ENCODE measurements at places on chromosomes 11 and 22. TPM values are rescaled to one million over a fixed set of nuclear protein-coding genes. Genes with fewer than 3 reads are reported as not detected.

MN1 gene
- 4.6 TPM for total RNA-seq

NOX4 gene
- total RNA-seq, result 0.26 TPM

TSSK2 gene
- not detected for total RNA-seq

NLRP10 gene
- total RNA-seq, result 0.09 TPM

SPCS2 gene
- 24.0 TPM for total RNA-seq

SBF1 gene
- 79.3 TPM for total RNA-seq

POU2AF3 gene
- total RNA-seq, result 0.26 TPM

PRODH gene
- under 0.01 TPM for total RNA-seq

TIRAP gene
- total RNA-seq, result 3.2 TPM

XRCC6 gene
- total RNA-seq, result 251 TPM

SMPD1 gene
- 40.0 TPM for total RNA-seq

MRGPRD gene
- not detected for total RNA-seq

MAPK12 gene
- total RNA-seq, result 26.6 TPM

SLC22A6 gene
- total RNA-seq, result not detected

TTLL12 gene
- total RNA-seq, result 11.5 TPM

KCNC1 gene
- total RNA-seq, result not detected

GAS2 gene
- total RNA-seq, result 0.63 TPM

KCNJ11 gene
- total RNA-seq, result not detected

EXPH5 gene
- total RNA-seq, result 1.5 TPM

DUSP8 gene
- 0.09 TPM for total RNA-seq

OR52E8 gene
- total RNA-seq, result not detected

OLFML1 gene
- 16.4 TPM for total RNA-seq

PARVA gene
- total RNA-seq, result 21.0 TPM

Data from bronchial smooth muscle cell (primary cell).